ENCODE measurements at places on chromosomes 5 and 9.
A peak's percentile ranks its signal among the peaks of the same experiment; 100 is the strongest.

DNA sequence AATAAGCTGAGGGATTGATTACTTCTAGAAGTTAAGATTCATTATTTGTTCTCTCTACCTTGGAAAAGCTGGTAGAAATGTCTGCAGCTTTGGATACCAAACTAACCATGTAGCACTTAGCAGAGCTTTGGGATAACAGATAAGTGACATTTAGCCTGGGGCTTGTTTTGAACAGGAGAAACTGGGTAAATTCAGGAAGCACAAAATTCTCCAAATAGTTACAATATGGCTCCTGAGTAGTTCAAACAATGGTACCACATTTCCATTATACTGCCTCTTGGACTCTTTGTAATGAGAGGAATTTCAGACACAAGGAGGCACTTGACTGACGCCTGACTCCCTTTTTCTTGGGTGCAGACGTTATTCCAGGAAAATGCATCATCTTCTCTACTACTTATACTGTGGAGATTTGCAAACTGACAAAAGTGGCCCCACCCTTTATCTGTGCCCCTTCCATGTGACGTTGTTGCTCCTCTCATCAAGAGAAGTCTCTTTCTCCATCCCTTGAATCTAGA is 22.5 kb downstream of the PRUNE2 start:
- no peak for DNase-seq

- DNase-seq = no peak
Observed at GRCh38 chr9:78472111-78472510, 175.2 kb downstream of the PSAT1 start.

DNA sequence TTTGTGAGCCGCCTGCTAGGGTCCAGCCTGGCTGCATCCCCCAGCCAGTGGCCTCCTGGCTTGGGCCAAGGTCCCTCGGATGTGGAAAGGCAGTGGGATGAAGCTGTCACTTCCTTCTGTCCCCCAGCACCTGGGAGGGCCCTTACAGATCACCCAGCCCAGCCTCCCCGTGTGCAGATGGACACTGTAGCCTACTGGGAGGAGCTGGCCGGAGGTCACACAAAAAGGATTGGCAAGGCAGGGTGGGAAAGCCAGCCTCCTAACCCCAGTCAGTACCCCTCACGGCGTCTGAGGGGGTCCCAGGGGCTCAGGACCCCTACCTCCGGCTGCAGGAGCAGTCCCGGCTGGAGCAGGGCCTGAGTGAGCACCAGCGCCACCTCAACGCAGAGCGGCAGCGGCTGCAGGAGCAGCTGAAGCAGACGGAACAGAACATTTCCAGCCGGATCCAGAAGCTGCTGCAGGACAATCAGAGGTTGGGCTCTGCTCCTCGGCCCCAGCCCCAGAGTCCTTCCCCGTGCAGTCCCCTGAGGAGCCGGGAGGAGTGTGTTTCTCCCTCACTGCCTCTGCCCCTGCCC is 28.3 kb downstream of the LRSAM1 start:
- DNase-seq = no peak

- DNase-seq = no peak
Observed at GRCh38 chr5:141701360-141702119, 19.5 kb upstream of the ARAP3 start.

- DNase-seq = no peak
Observed at GRCh38 chr5:16784843-16785791, 151.0 kb downstream of the MYO10 start.

GRCh38 chr5:121366515-121366914 is 485.2 kb upstream of the FTMT start:
- no peak for DNase-seq

- DNase-seq = no peak
Observed at GRCh38 chr9:69572611-69573010, 99.6 kb downstream of the APBA1 start.

DNA sequence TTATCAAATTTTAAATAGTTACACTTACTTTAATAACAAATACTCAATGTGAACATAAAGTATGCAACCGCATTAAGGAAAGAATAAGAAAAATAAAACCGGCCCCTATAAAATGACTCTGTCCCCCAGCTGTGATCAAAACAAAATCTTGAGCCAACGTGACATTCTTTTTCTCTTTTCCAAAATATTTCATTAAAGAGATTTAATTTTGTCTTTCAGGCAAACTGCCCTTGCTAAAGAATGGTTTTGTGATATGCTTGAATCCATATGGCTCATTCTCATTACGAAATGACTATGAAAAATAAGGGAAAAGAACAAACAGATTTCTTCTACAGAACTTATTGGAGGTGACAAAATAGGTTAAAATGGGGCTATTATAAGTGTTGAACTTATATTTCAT is 197.0 kb downstream of the NR2F1-AS1 start:
- DNase-seq = no peak

- DNase-seq = no peak
Observed at GRCh38 chr5:56142614-56143372, 90.3 kb downstream of the ANKRD55 start.

GRCh38 chr5:125190232-125191087 is 444.0 kb upstream of the ZNF608 start:
- no peak for DNase-seq

DNA sequence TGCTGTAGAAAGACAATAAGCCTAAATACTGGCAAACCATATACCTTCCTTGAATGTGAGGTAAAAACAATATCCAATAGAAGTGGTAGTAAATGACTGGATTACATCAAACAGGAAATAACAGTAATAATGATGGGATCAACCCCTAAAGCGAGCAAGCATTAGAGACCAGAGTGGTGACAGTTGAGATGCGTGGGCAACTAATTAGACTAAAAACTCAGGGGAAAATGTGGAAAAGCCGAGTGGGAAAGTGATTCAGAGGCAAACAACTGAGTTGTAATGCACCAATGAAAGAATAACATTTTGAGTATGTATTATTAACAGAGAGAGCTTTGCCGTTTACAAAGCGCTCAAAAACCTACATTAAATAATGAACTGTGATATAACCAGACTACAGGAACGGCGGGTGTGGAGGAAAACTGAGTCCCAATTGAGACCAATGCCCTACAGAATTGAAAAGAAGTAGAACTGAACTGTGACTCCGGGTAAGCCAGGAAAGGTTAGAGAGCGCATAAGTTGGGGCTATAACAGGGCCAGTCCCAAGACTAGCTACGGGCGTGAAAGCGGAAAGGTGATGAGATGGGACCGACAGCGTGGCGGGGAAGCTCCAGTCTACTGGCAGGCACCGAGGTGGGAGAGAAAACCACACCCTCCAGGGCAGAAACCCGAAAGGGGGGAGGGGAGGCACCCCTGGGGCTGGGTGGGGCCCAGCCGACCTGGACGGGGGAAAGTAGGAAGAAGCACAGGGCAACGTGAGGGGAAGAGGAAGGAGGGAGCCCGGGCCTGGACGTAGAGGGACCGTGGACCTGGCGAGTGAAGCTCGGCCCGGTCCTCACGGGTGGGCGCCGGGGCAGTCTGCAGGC is 592 bp downstream of the UBAP2 start:
- peak; percentile 31 for DNase-seq

DNA sequence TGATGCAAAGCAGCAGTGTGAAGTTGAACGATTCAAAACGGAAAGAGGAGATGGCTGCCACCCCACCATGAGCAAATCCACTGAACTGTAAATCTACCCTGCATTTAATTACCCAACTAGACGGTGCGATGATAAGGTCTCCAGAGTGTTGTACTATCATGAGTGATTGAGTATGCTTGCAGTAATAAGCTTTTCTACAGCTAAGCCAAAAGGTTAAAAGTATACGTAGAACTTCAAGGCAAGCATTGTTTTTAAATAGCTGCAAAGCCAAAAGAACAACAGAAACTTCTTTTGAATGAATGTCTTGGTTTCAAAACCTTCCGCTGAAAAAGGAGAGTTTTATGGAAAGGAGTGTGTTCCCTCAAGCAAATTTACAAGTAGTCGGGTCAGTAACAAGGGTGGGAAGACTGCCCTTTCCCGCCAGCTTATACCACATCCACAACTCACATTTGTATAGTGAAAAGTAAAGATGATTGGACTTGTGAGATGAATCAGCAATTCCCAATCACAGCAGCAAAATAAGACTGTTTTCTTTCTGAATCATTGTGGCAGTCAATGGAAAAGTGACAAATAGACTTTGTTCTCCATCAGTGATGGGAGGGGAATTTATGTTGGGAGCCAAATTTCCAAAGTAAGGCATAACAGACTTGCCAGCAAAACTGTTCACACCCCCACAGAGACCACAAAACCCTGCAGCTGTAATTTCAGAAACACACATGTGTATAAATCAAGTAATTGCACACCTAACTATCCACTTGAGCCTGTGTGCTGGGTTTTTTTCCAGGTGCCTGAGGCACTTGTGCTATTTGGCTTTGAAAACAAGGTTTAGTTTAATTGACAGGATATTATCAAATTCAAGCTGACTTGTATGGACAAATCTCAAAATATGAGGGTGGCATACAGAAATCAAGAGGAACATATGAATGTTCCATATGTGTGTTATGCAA is 407.7 kb upstream of the GRAMD2B start:
- no peak for DNase-seq

GRCh38 chr9:20495098-20495497 is 127.2 kb downstream of the MLLT3 start:
- DNase-seq = no peak

DNA sequence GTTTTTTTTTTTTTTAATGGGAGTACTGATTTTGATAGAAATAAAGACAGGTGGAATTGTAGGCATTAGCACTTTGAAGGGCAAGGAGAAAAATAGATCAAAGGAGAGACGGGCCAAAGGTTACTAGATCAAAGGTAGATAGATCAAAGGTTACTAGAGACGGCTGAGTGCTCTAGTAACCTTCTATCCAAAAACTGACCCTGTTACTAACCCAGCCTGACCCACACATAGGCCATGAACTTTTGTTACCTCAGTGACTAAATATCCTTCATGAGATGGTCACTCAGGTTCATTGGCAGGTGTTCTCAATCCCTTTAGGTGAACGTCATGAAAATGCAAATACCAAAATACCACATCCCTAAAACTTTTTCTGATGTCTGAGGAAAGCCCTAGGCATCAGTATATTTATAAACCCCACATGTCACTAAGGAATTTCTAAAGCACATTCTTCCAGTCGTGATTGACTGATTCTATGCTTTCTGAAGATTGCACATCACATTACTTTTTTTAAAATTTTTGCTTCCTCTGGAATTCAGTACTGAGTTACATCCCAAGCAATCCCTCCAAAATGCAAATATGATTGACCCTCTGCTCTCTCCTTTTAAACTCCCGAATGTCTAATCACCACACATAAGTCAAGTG is 772.7 kb downstream of the BRINP1 start:
- no peak for DNase-seq

- DNase-seq = no peak
Observed at GRCh38 chr5:61670941-61671340, 338.9 kb downstream of the ZSWIM6 start.

- no peak for DNase-seq
Observed at GRCh38 chr9:122087406-122088200, 5.5 kb downstream of the TTLL11 start.

- DNase-seq = no peak
Observed at GRCh38 chr9:129606161-129607026, 14.5 kb downstream of the C9orf50 start.

GRCh38 chr5:148387325-148387724 is 3.6 kb downstream of the FBXO38 start:
- DNase-seq = no peak

- DNase-seq = no peak
Observed at GRCh38 chr5:3778945-3779344, 183.3 kb downstream of the IRX1 start.

DNA sequence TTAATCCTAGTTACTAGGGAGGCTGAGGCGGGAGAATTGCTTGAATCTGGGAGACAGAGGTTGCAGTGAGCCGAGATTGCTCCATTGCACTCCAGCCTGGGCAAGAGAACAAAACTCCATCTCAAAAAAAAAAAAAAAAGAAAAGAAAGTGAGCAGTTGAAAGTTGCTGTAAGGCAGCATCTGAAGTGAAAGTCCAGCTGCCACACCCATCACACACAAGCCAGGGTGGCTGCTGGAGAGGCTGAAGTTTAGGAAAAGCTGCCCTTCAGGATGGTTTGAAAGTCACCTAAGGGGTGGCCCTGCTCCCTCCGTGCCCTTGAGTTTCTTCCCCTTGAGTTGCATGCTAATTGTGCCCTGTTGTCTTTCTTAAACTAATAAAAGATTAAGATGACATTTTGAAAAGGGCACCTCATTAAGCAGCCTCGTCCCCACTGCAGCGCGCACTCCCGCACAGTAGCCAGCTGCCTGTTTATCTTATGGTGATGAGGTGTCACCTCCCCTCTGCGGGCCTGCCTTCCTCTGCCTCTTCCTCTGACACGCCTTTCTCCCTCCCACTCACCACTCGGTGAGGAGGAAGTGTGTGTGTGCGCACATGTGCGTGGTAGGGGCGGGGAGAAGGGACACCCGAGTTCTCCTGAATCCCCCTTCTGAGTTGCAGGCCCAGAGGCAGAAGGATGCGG is 104.2 kb upstream of the PANK3 start:
- DNase-seq = peak; percentile 3

GRCh38 chr5:177006265-177006972 is at the start of gene UIMC1:
UIMC1 (minus strand) TSS chr5:177006779; CDS start chr5:176982615, 24,164 bp downstream.
- peak; percentile 92 for DNase-seq
